Activated T-cell treated with anti-CD3 and anti-CD28 coated beads, Interleukin-2, amount 50 U/mL, for 24 hours (primary cell): ENCODE measurements at places on chromosomes 5 and 9.

- H3K36me3 ChIP-seq = no peaks in the 10 kb centered on the region
- no peak overlapping the region for H3K4me3 ChIP-seq
- peaks cover 2% of the 10 kb centered on the region for H3K27me3 ChIP-seq
- H3K27ac ChIP-seq = no peak overlapping the region
Measured at GRCh38 chr5:151676314-151676712, 10.4 kb downstream of the SPARC start.

DNA sequence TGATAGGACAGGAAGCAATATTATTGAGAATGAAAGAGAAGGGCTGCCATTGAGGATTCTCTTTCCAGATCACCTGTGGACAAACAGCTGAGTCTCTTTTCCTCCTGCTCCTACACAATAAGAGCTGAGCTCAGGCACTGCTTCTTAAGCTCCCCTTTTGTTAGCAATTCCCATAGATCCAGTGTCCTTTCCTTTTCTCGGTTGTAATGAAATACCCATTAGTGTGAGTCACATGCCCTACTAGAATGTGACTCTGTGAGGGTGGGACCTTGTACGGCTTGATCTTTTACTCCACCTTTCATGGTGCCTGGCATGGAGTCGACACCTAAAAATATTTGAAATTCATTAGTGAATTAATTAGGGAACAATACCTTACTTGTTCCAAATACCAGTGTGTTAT, 269.2 kb downstream of the NR3C1 start:
- H3K27ac ChIP-seq = no peak overlapping the region
- H3K4me3 ChIP-seq = no peak overlapping the region
- H3K27me3 ChIP-seq = no peaks in the 10 kb centered on the region
- peaks cover 3% of the 10 kb centered on the region for H3K4me1 ChIP-seq

DNA sequence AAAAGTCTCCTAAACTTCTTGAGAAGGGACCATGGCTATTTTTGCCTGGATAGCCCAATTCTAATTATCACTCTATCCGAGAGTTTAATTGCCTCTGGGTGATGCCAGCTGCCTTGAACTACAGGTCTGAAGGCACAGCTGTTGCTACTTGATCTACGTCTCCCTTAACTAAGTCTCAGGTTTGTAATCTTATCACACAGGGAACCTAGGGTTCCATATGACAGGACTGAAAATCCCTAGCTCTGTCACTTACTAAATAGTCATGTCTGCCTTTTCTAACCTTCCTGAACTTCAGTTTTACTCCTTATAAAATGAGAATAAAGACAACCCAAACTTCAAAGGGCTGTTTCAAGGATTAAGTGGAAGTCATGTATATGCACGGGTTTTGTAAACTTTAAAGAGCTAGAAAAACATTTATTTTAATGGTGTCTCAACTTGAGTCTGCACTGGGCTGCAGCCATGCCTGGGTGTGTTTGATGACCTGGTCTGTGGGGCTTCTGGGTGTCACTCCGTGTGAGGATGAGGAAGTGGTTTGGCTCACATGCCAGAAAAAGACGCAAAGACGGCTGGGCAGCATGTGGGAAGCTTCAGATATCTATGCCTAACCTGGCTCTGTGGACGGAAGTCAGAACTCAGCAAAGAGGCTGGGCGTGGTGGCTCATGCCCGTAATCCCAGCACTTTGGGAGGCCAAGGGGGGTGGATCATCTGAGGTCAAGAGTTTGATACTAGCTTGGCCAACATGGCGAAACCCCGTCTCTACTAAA, 129.3 kb upstream of the SLC44A1 start:
- H3K27ac ChIP-seq = no peak overlapping the region
- peak overlapping the region; percentile 39 for H3K4me3 ChIP-seq
- peaks cover 27% of the 10 kb centered on the region for H3K4me1 ChIP-seq
- no peak for DNase-seq

DNA sequence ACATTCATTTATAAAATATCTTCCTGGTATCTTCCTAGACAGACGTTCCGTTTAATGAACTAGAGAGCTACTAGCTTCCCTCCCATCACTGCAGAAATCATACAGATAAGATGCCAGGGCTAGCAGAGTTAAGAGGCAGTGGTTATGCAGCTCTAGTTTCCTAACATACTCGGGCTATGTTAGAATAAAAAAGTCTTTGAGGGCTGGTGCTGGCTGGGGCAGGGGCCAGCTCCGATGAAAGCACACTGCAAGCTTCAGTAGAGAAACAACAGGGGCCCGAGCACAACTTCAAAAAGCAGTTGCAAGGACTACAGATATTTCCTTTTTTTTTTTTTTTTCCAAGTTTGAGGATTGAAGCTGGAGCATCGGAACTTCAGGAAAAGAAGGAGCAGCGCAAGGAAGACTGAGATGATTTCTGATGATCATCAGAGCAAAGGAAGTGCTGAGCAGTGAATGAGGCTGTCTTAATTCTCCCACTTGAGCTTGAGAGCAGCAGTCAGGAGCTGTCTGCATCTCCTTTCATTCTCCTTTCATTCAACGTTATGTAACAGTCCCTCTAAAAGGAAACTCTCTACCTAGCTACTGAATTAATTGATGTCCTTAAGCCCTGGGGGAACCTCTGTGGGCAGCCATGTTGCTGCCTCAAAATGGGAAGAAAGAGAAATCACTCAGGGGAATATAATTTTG, 47.6 kb upstream of the ADCY2 start:
- H3K36me3 ChIP-seq = no peaks in the 10 kb centered on the region
- no peaks in the 10 kb centered on the region for H3K4me1 ChIP-seq
- no peak for DNase-seq
- H3K4me3 ChIP-seq = no peak overlapping the region
- H3K27ac ChIP-seq = no peak overlapping the region

DNA sequence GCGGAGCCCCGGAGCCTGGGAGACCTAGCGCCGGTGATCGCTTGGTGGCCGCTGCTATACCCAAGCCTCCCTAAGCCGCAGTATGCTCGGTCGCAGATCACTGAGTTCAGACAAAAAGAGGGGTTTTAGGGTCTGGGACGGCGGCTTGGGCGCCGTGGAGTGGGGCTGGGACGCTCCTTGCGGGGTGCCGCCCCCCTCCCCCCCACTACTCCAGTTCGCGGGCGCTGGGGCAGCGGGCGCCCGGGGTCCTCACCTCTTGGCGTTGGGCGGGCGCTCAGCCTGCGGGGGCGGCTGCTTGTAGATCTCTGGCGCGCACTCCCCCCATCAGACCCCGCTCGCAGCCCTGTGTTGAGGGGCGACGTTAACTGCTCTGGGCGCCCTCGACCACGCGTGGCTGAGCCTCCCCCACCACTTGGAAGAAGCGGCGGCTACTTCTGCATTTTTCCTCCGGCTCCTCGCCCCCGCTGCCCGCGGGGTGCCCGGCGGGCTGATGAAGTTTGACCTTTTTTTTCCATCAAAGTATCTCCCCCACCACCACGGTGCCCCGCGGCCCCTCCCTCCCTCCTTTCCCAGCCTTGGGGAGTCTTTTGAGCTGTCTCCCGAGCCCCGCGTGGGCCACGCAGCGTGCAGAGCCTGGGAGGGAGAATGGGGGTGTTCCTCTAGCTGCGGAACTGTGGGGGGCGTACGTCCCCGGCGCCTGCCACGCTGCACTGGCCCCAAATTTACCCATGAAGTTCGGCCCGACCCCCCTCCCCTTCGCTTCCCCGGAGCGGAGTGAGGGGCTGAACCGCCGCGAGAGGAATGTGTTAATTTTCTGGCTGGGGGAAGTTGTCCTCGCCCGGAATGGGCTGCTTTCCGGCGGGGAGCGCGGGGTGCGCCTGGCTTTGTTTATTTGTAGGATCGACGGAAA, 1.2 kb downstream of the CXXC5 start:
- peak overlapping the region; percentile 78 for H3K4me3 ChIP-seq
- H3K4me1 ChIP-seq = peaks cover 46% of the 10 kb centered on the region
- H3K36me3 ChIP-seq = no peaks in the 10 kb centered on the region

GRCh38 chr9:22855980-22856379, 409.4 kb downstream of the DMRTA1 start:
- no peaks in the 10 kb centered on the region for H3K27me3 ChIP-seq
- no peak overlapping the region for H3K27ac ChIP-seq
- no peaks in the 10 kb centered on the region for H3K4me1 ChIP-seq
- no peak for DNase-seq

- H3K36me3 ChIP-seq = no peaks in the 10 kb centered on the region
- no peaks in the 10 kb centered on the region for H3K27me3 ChIP-seq
- no peak for DNase-seq
- no peak overlapping the region for H3K4me3 ChIP-seq
- no peaks in the 10 kb centered on the region for H3K4me1 ChIP-seq
Measured at GRCh38 chr5:9920697-9921096, 290.5 kb upstream of the TAS2R1 start.

DNA sequence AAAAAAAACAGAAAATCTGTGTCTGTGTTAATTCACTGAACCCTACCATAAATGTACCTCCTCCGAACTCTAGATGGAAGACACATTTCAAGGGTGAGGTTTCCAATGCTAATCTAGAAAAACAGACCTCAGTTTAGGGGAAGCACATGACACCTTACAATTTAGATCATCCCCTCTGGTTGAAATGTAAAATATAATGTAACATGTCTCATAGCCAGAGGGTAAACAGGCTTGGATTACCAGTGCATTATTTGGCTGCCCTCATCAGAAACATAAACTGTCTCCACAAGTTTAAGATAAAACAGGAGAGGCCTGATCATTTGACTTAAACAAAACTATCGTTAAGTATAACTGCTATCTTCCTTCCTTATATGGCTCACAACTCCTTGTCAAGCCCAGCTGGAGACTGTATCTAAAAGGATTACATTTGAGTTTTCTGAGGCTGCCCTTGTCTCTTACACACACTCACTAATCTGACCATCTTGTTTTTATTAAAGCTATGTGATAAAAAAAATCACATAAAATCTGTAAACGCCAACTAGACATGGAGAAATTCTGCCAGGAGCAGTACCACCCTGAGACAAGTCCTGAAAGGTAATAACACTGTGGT, 105.7 kb downstream of the LURAP1L start:
- H3K36me3 ChIP-seq = no peaks in the 10 kb centered on the region
- H3K4me1 ChIP-seq = no peaks in the 10 kb centered on the region
- no peaks in the 10 kb centered on the region for H3K27me3 ChIP-seq
- no peak overlapping the region for H3K4me3 ChIP-seq
- H3K27ac ChIP-seq = no peak overlapping the region

- H3K4me1 ChIP-seq = no peaks in the 10 kb centered on the region
Measured at GRCh38 chr5:173657741-173658356, 41.4 kb upstream of the BOD1 start.

GRCh38 chr5:79936002-79936645, 54.9 kb downstream of the MTX3 start:
- DNase-seq = no peak
- H3K36me3 ChIP-seq = no peaks in the 10 kb centered on the region
- no peak overlapping the region for H3K4me3 ChIP-seq
- H3K27ac ChIP-seq = no peak overlapping the region

- H3K36me3 ChIP-seq = peaks cover 80% of the 10 kb centered on the region
- H3K4me3 ChIP-seq = peak overlapping the region; percentile 6
- H3K27me3 ChIP-seq = no peaks in the 10 kb centered on the region
- H3K27ac ChIP-seq = peak overlapping the region; percentile 84
- no peak for DNase-seq
Measured at GRCh38 chr9:136401173-136401922, 1.4 kb upstream of the SNAPC4 start.

DNA sequence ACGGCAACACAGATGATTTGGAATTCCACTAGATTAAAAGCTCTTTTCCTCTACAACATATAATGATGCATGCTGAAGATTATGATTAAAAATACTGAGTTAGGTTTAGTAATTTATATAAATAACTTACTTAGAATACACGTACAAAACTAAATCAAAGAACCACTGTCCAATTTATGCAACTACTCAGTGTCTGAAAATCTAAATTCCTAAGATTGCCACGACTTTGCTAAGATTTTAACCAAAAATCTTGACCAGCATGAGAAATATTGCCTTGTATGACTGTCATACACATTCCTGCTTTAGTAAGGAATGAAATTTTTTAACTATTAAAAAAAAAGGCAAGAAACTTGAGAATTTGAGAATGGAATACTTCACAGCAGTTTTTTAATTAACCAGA, 292.4 kb downstream of the ZNF608 start:
- DNase-seq = no peak
- no peak overlapping the region for H3K4me3 ChIP-seq
- H3K4me1 ChIP-seq = peaks cover 9% of the 10 kb centered on the region
- H3K27me3 ChIP-seq = peaks cover 4% of the 10 kb centered on the region
- no peaks in the 10 kb centered on the region for H3K36me3 ChIP-seq
- H3K27ac ChIP-seq = no peak overlapping the region

- no peaks in the 10 kb centered on the region for H3K36me3 ChIP-seq
- DNase-seq = no peak
- no peak overlapping the region for H3K27ac ChIP-seq
- peak overlapping the region; percentile 59 for H3K4me3 ChIP-seq
- peaks cover 14% of the 10 kb centered on the region for H3K27me3 ChIP-seq
Measured at GRCh38 chr9:126915281-126915816, 767 bp downstream of the RALGPS1 start.

DNA sequence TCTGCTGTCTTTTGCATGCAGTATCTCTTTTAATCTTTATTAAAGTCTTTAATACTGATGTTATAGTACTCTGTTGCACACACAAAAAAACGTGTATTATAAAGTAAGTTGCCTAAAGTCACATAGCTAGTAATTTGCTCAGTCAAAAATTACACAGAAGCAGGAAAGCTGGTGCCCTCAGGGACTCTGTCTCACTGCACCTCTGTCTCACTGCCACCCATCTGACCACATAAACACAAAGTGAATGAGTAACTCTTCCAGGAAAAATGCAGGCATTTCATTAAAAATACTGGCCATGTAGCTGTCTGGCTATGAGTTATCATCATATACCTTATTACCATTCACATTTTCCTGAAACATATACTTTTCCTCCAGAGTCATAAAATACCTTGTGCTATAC, 591.7 kb downstream of the CSNK1G3 start:
- H3K36me3 ChIP-seq = no peaks in the 10 kb centered on the region
- no peak for DNase-seq
- no peak overlapping the region for H3K27ac ChIP-seq
- no peaks in the 10 kb centered on the region for H3K27me3 ChIP-seq
- H3K4me1 ChIP-seq = no peaks in the 10 kb centered on the region

DNA sequence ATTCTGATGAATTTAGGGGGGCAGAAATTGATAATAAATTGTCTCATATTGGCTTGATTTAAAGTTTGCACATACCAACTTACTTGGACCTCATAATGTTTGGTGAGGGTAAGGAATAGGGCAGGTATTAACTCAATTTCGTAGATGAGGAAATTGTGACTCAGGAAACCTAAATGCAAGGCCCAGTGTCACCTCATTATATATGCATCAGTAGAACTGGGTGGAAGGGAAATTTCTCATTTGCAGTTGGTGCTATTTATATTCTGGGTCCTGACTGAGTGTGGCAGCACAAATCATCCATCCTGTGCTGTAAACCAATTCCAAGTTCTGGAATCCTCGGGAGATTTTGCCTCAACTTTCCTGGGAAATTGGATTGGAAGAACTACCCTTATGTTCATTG, 103.0 kb downstream of the SPATA31D1 start:
- H3K4me3 ChIP-seq = no peak overlapping the region
- no peak for DNase-seq
- H3K4me1 ChIP-seq = no peaks in the 10 kb centered on the region
- H3K27ac ChIP-seq = no peak overlapping the region
- H3K27me3 ChIP-seq = no peaks in the 10 kb centered on the region
